ENCODE measurements at places on chromosomes 12 and 14.
A peak's percentile ranks its signal among the peaks of the same experiment; 100 is the strongest.

- no peak for DNase-seq
Observed at GRCh38 chr12:78331753-78332152, 501.1 kb downstream of the NAV3 start.

DNA sequence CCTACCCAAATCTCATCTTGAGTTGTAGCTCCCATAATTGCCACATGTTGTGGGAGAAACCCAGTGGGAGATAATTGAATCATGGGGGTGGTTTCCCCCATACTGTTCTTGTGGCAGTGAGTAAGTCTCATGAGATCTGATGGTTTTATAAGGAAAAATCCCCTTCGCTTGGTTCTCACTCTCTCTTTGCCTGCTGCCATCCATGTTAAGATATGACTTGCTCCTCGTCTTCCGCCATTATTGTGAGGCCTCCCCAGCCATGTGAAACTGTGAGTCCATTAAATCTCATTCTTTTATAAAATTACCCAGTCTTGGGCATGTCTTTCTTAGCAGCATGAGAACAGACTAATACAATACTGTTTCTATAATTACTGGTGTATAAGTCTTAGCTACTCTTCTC lies 6.5 kb upstream of the BCAT1 start:
- peak; percentile 77 for DNase-seq

- no peak for DNase-seq
Observed at GRCh38 chr12:1799882-1800400, 20.4 kb upstream of the LRTM2 start.

DNA sequence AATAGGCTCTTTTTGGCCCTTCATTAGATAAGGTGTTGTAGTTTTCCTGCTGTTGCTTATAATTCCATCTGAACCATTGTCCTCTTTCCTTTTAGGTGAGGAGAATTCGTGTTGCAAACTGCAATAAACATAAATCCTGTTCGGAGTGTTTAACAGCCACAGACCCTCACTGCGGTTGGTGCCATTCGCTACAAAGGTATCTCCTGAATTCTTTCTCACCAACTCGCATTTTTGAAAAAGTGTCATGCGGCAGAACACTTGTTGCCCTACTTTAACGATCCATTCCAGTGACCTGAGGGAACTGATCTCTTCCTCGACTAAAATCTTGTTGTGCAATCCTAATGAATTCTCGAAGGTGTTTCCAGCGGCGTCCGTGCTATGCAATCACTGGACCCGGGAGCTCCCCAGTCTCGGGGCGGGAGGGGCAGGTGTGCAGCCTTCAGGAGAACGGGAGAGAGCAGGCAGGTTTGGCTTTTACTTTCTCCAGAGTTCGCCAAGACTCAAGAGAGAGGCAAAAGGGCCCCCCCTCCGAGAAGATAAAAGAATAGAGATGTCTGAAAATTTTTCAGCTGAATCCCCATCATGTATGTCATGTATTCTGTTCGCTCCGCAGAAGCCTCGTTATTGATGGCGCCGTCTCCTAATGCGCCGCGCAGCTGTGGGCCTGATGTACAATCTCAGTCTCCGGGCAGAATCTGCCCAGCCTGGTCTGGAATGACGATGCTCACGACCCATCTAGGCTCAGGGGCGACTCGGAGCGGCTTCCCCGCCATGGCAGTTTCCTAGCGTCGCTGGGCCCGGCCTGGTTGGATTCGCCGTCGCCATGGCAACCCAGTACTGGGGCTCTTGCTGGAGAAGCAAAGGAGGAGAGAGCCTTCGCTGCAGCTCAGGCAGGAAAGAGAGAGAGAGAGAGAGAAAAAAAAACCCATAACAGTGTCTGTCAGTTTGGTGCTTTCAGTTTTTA lies 38.2 kb downstream of the PLXNC1 start:
- DNase-seq: no peak

DNA sequence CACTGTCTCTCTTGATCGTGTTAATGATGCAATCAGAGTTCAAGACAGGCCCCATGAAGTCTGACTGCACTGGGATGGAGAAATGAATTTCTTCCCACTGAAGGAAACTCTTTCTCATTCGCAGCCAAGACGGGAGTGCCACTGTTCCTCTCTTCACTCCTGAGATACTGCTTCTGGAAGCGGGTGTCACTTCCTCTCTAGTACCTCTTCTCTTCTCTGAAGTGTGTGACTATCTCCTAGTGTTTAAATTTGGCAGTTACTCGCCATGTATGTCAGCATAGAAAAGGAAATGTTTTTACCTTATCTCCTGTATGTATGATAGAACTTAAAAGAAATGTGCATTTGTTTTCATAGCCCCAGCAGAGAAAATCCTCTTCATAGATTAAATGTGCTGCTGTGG lies 215.2 kb downstream of the ANO6 start:
- peak; percentile 55 for DNase-seq

- peak; percentile 83 for DNase-seq
Observed at GRCh38 chr12:96401076-96401871, 1.0 kb upstream of the CDK17 start.

GRCh38 chr14:39665075-39665475 lies 232.8 kb upstream of the FBXO33 start:
- DNase-seq: no peak

- DNase-seq: peak; percentile 40
Observed at GRCh38 chr12:47742253-47742825, 16.3 kb downstream of the RAPGEF3 start.

DNA sequence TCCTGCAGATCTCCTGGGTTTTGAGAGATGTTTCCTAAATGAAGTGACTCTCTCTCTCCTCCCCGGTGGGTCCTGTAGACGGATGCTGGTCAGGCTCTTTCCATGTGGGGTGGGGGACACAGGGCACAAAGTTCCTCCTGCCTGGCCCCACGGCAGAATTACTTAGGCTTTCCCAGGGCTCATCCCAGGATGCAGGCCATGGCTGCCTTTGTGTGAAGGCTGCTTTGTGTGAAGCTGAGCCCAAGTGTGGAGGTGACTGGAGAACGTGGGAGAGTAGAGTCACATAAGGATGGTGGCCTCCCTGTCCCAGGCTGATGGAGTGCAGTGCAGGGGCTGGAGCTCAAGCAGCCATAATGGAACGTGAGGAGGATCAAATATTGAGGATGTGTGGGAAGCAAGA lies 200.2 kb downstream of the ADGRD1 start:
- no peak for DNase-seq

DNA sequence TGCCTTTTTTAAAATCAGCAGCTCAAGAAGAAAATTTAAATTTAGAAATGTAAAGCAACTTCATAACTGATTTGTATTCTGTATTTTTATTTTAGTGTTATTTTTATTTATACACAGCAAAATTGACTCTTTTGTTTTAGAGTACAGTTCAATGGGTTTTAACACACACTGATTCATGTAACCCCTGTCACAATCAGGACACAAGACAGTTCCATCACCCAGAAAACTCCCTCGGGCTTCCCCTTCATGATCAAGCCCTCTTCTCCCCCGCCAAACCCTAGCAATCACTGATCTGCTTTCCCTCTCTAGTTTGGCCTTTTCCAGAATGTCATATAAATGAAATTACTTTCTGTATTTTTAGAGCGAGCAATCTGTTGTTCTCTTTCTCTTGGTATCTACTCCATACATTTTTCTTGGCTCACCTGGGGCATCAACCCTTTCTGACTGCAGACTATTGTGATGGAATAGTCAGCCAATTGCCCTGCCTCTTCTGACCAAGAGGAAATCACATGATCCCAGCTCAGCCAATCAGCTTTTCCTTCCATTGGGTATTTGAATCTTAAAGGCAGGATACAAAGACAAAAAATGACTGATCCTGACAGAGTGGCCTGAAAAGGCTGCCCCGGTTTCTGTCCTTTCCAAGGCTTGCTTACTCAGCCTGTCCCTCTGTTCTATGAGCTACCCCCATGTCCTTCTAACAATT lies 5.3 kb downstream of the SLC5A8 start:
- DNase-seq: peak; percentile 12

DNA sequence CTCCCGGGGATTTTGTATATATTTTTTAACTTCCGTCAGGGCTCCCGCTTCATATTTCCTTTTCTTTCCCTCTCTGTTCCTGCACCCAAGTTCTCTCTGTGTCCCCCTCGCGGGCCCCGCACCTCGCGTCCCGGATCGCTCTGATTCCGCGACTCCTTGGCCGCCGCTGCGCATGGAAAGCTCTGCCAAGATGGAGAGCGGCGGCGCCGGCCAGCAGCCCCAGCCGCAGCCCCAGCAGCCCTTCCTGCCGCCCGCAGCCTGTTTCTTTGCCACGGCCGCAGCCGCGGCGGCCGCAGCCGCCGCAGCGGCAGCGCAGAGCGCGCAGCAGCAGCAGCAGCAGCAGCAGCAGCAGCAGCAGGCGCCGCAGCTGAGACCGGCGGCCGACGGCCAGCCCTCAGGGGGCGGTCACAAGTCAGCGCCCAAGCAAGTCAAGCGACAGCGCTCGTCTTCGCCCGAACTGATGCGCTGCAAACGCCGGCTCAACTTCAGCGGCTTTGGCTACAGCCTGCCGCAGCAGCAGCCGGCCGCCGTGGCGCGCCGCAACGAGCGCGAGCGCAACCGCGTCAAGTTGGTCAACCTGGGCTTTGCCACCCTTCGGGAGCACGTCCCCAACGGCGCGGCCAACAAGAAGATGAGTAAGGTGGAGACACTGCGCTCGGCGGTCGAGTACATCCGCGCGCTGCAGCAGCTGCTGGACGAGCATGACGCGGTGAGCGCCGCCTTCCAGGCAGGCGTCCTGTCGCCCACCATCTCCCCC lies 777 bp downstream of the ASCL1 start:
- no peak for DNase-seq

GRCh38 chr12:84036912-84037311 lies 875.7 kb downstream of the SLC6A15 start:
- DNase-seq: no peak

DNA sequence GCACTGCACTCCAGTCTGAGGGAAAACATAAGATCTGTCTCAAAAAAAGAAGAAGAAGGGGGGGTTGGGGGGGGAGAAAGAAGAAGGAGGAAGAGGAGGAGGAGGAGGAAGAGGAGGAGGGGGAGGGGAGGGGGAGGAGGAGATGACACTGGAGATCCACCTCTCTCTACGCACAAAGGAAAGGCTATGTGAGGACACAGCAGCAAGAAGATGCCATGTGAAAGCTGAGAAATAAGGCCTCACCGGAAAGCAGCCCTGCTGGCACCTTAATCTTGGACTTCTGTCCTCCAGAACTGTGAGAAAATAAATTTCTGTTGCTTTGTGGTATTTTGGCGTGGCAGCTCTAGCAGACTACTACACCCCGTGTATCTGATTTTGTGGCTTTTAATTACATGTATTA lies 477.9 kb downstream of the MED13L start:
- no peak for DNase-seq

DNA sequence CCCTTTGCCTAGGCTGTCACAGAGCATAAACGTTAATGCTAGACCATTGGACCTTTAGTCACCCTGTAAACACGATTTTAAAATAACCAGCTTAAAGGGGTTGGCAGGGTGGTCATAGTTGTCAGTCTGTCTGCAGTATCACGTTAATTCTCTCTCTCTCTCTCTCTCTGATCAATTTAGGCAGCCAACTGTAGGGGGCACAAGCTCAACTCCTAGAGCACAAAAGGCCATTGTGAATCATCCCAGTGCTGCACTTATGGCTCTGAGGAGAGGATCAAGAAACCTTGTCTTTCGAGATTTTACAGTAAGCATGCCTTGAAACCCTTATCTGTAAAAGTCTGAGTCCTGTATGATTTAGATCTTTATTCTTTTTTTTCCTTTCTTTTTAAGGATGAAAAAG lies 97.1 kb downstream of the SCAF11 start:
- DNase-seq: no peak

GRCh38 chr14:76717508-76718290 lies 43.6 kb upstream of the VASH1 start:
- no peak for DNase-seq

- DNase-seq: no peak
Observed at GRCh38 chr12:111238075-111238734, 130.7 kb downstream of the PHETA1 start.

- DNase-seq: no peak
Observed at GRCh38 chr12:64968989-64969819, 144.8 kb downstream of the TBC1D30 start.
